SJSA1 (cell line): ENCODE measurements at places on chromosomes 5 and 9.
A peak's percentile ranks its signal among the peaks of the same experiment; 100 is the strongest.

DNA sequence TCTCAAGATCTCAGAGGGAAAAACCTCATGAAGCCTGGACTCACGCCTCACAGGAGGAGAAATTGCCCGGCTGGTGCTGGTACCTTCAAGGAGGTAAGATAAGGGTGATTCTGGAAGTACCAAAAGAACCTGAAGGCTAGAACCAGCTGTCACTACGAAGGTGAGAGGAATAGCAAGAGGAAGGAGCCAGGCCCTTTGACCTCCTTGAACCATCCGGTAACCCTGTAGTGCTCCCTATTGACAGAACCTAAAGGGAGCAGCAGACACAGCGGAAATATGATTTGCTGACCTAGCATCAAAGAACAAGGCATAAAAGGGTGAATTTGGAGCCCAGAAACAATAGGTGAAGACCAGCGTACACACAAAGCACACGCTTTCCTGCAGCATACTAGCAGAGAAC lies 92.2 kb downstream of the DOCK8 start:
- no peaks in the 10 kb centered on the region for H3K27me3 ChIP-seq
- no peak for DNase-seq
- no peak overlapping the region for H3K4me3 ChIP-seq
- no peaks in the 10 kb centered on the region for H3K4me1 ChIP-seq

- no peaks in the 10 kb centered on the region for H3K27me3 ChIP-seq
- no peak overlapping the region for H3K4me3 ChIP-seq
- DNase-seq, result no peak
- H3K27ac ChIP-seq, result no peak overlapping the region
Measured at GRCh38 chr9:70110194-70111041, 66.8 kb downstream of the MAMDC2 start.

GRCh38 chr9:134564431-134565170 lies 77.0 kb upstream of the COL5A1 start:
- H3K4me3 ChIP-seq, result no peak overlapping the region
- H3K27ac ChIP-seq, result no peak overlapping the region
- no peaks in the 10 kb centered on the region for H3K36me3 ChIP-seq
- DNase-seq, result peak; percentile 36
- H3K4me1 ChIP-seq, result 0 out of 2 replicates have a peak, but pooled peaks cover 3% of the 10 kb centered on the region

DNA sequence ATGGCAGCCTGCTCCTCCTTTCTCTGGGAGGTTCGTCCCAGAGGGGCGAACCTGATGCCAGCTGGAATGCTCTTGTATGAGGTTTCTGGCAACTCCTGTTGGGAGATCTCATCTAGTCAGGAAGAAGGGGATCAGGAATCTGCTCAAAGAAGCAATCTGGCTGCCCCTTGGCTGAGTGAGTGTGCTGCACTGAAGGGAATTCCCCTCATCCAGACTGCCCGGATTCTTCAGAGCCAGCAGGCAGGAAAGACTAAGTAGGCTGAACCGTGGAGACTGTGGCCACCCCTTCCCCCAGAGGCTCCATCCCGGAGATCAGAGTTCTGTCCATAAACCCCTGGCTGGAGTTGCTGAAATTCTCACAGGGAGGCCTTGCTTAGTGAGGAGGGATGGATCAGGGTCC lies 476.0 kb downstream of the CSNK1G3 start:
- H3K36me3 ChIP-seq, result no peaks in the 10 kb centered on the region
- no peak overlapping the region for H3K4me3 ChIP-seq
- no peak overlapping the region for H3K27ac ChIP-seq
- no peaks in the 10 kb centered on the region for H3K27me3 ChIP-seq

DNA sequence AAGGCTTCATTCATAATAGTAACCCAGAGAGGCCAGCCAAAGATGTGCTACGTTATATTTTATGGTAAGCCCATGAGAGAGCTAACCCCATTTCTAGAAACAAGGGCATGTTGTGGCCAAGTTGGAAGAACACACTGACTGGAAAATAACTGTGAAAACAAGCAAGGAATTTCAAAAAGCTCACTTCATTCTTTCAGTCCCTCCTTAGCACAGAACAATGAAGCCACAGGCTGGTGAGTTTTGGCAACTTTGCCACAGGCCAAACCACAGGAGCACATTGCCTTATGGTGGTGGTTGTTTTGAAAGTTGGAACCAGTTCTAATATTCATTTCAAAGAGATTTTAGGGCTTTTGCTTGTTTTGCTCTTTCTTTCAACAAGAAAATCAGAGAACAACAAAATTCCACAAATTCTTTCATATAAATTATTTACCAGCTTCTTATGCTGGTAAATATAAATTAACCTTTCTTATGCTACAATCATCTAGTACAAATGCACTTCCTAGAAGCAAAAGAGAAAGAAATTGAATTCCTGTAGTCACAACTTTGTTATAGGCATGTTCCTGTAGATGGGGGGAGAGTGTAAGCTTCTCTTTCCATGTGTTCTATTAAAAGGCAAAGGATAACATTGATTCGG lies 225.4 kb upstream of the RFX3 start:
- H3K27me3 ChIP-seq, result no peaks in the 10 kb centered on the region
- no peaks in the 10 kb centered on the region for H3K36me3 ChIP-seq
- no peak overlapping the region for H3K4me3 ChIP-seq
- H3K27ac ChIP-seq, result peak overlapping the region; percentile 68
- H3K4me1 ChIP-seq, result peaks cover 22% of the 10 kb centered on the region
- peak; percentile 44 for DNase-seq

DNA sequence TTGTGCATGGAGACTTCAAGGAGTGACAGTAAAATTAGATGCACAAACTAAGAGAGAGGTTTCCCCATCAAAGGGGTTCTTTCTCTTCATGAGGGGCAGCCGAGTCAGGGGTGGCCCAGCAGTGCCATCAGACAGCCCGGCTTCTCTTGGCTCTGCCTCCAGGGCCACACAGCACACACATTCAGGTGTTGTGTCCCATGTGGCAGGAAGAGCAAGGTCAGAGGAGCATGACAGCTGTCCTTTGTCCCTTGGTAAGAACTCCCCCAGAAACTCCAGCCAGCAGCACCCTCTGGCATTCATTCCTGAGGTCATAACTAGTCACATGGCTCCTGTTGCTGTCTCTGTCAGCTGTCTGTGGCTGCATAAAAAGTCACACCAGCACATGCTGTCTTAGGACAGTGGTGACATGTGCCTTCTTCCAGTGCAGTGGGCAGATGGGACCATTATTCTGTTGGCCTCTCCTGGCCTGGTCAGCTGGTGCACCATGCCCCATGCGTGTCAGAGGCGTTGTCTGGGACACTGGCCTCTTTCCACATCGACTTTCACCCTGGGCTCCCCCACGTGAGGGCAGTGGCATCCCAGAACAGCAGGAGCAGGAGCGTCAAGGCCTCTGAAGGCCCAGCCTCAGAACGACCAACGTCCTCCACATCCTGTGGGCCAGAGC lies 78.4 kb upstream of the OTULINL start:
- H3K4me1 ChIP-seq, result no peaks in the 10 kb centered on the region

- peaks cover 5% of the 10 kb centered on the region for H3K4me1 ChIP-seq
- no peaks in the 10 kb centered on the region for H3K27me3 ChIP-seq
- peak overlapping the region; percentile 69 for H3K27ac ChIP-seq
- peaks cover 6% of the 10 kb centered on the region; the same call in 1 of the 2 replicates for H3K36me3 ChIP-seq
- H3K4me3 ChIP-seq, result peak overlapping the region; percentile 60
- DNase-seq, result peak; percentile 53
Measured at GRCh38 chr9:106859957-106860720, 2.8 kb upstream of the ZNF462 start.

- H3K36me3 ChIP-seq, result no peaks in the 10 kb centered on the region
- no peaks in the 10 kb centered on the region for H3K27me3 ChIP-seq
- no peak overlapping the region for H3K27ac ChIP-seq
- H3K4me1 ChIP-seq, result no peaks in the 10 kb centered on the region
- DNase-seq, result no peak
- H3K4me3 ChIP-seq, result no peak overlapping the region
Measured at GRCh38 chr5:174785120-174785680, 60.8 kb downstream of the MSX2 start.

DNA sequence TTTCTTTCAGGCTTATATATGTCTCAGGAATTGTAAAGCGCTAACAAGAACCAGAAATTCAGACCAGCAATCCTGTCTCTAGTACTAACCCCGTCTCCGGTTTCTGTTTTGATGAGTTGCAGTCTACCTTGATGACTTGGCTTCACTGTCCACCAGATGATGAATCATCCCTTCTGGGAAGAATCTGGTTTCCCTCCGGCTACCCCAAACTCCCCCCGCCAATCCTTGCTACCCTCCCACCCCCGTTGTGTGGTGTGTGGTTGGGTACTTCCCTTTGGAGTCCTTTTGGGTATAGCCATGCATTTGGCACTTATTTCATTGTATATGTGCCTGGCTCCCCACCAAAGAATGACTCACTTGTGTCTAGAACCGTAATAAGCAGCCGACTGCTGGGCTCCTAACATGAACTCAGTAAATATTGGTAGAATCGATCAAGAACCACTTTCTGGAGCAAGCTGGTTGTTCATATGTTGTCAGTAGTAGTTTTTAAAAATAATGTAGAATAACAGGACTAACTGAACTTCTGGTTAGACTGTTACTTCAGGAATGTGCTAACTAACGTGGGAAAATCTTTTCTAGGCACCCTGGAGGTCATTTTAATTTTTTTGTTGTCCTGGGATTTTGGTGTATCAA lies 8.3 kb upstream of the TGFBI start:
- H3K4me1 ChIP-seq, result peaks cover 66% of the 10 kb centered on the region
- H3K27ac ChIP-seq, result peak overlapping the region; percentile 97

GRCh38 chr5:155665361-155665760 lies 651.8 kb downstream of the KIF4B start:
- no peaks in the 10 kb centered on the region for H3K27me3 ChIP-seq
- no peak overlapping the region for H3K27ac ChIP-seq
- H3K4me1 ChIP-seq, result no peaks in the 10 kb centered on the region
- no peaks in the 10 kb centered on the region for H3K36me3 ChIP-seq
- H3K4me3 ChIP-seq, result no peak overlapping the region

- DNase-seq, result no peak
- H3K27me3 ChIP-seq, result no peaks in the 10 kb centered on the region
- H3K27ac ChIP-seq, result no peak overlapping the region
- H3K36me3 ChIP-seq, result no peaks in the 10 kb centered on the region
- no peaks in the 10 kb centered on the region for H3K4me1 ChIP-seq
- H3K4me3 ChIP-seq, result no peak overlapping the region
Measured at GRCh38 chr9:117250610-117251215, 164.1 kb downstream of the ASTN2 start.

DNA sequence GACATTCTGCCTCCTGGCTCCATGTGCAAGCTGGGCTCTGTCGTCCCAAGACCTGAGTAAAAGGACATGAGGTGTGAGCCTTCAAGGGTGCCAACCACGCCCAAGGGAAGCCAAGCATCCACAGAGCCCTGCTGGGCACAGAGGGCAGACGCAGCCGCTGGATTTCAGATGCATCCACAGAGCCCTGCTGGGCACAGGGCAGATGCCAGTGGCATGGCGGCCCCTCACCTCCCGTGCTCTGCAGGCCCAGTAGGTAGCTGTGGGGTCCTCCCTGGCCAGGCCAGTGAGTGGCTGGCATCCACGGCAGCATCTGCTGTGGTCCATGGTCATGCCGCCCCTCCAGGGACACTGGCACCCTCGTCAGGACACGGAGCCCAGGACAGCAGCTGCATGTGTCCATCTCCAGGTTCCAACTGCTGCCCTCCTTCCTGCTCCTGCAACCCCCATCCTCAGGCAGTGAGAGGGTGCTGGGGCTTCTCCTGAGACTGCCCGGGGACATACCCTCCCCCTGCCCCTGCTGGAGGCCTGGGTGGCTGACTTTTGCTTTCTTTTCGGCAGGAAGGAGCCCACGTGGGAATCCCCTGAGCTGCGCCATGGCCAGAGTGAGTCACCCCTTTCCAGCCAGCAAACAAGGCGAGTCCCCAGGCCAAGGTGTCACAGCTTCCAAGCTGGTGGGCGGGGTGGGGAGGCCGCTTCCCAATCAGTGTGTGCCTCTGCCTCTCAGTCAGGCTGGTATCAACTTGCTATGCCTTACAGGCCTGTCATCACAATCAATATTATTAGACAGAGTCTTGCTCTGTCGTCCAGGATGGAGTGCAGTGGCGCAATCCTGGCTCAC lies 4.0 kb upstream of the TRAF2 start:
- H3K27me3 ChIP-seq, result no peaks in the 10 kb centered on the region
- peak overlapping the region; percentile 23 for H3K4me3 ChIP-seq
- H3K4me1 ChIP-seq, result peaks cover 30% of the 10 kb centered on the region
- peaks cover 3% of the 10 kb centered on the region for H3K36me3 ChIP-seq
- peak; percentile 81 for DNase-seq
- no peak overlapping the region for H3K27ac ChIP-seq

DNA sequence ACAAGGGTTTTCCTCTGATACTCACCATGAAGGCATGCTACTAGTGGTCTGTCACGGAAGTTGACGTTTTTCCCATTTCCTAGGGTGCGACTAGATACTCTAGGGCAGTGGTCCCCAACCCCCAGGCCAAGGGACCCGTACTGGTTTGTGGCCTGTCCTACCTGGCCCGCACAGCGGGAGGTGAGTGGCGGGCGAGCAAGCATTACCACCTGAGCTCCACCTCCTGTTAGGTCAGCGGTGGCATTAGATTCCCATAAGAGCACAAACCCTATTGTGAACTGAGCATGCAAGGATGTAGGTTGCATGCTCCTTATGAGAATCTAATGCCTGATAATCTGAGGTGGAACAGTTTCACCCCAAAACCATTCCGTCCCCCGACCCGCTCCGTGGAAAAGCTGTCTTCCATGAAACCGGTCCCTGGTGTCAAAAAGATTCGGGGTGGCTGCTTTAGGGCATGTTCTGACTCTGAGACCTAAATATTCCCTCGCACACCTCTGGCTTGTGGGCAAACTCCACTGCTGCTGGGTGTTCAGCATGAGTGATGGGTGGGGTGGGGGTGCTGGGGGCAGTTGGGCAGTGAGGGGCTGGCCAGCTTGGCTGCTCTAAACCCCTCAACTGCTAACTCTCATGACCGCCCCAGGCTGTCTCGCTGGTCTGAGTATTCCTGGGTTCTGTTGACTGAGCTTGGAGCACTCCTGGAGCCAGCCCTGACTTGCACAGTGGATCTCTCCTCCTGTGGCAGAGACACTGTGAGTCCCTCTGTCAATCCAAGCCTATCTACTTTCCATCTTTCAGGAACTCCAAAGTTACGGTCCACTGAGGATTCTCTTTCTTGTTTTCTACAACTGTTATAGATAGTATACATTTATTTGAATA lies 78.3 kb upstream of the NEK6 start:
- peaks cover 4% of the 10 kb centered on the region for H3K27me3 ChIP-seq
- H3K27ac ChIP-seq, result no peak overlapping the region
- no peaks in the 10 kb centered on the region for H3K36me3 ChIP-seq
- DNase-seq, result no peak
- H3K4me3 ChIP-seq, result no peak overlapping the region

DNA sequence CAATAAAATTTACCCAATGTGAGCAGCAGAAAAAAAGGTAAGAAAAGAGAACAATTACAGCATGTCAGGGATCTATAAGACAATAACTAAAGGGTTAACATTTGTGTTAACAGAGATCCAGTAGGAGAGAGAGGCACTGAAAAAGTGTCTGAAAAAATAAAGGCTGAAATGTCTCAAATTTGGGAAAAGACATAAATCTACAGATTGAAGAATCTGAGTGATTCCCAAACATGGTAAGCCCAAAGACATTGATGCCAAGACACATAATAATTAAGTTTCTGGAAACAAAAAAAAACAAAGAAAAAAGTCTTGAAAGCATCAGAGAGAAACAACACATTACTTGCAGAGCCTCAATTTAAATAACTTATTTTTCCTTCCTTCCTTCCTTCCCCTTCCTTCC lies 31.1 kb upstream of the ZNF782 start:
- H3K4me1 ChIP-seq, result peaks cover 9% of the 10 kb centered on the region
- H3K4me3 ChIP-seq, result no peak overlapping the region
- no peak overlapping the region for H3K27ac ChIP-seq
- H3K36me3 ChIP-seq, result no peaks in the 10 kb centered on the region
- H3K27me3 ChIP-seq, result no peaks in the 10 kb centered on the region
- no peak for DNase-seq
